ENCODE measurements at places on chromosomes 1 and 21. TPM values are rescaled to one million over a fixed set of nuclear protein-coding genes. Genes with fewer than 3 reads are reported as not detected.

The GCSAML gene
- not detected for total RNA-seq

The ADAMTS4 gene
- 0.73 TPM for total RNA-seq

The MNDA gene
- not detected for total RNA-seq

The COL11A1 gene
- total RNA-seq = not detected

All from HepG2 (cell line).